ENCODE measurements at places on chromosomes 6 and 20.

GRCh38 chr6:125102891-125103290 is 50.7 kb upstream of the TPD52L1 start:
- no peak overlapping the region for H3K4me3 ChIP-seq
- no peak overlapping the region for H3K27ac ChIP-seq
- no peaks in the 10 kb centered on the region for H3K36me3 ChIP-seq
- no peak for DNase-seq
- H3K27me3 ChIP-seq: no peaks in the 10 kb centered on the region
- H3K4me1 ChIP-seq: peaks cover 4% of the 10 kb centered on the region

DNA sequence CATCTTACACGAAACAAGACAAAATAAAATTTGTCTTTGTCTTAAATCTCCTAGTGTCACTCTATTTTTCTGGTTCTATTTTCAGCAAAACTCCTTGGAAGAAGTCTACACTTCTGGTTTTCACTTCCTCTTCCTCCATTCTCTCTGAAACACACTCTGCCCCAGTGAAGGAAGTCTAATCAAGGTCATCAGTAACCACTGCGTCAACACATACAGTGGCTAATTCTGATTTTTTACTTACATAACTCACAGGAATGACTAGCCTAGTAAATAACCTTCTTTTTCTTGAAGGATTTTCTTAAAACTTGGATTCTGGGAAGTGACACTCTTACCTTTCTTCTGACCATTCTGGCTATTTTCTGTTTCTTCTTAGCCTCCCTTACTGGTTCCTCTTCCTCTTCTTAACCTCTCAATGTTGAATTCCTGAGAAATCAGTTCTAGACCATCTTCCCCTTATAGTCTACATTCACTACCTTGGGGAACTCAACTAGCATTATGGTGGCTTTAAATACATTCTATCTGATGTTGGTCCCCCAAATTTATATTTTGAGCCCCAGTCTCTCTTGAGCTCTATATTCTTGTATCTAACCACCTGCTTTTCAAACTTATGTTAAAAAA is 37.5 kb downstream of the AIG1 start:
- no peak overlapping the region for H3K27ac ChIP-seq
- no peaks in the 10 kb centered on the region for H3K36me3 ChIP-seq
- H3K27me3 ChIP-seq: no peaks in the 10 kb centered on the region
- H3K4me3 ChIP-seq: no peak overlapping the region
- no peak for DNase-seq

DNA sequence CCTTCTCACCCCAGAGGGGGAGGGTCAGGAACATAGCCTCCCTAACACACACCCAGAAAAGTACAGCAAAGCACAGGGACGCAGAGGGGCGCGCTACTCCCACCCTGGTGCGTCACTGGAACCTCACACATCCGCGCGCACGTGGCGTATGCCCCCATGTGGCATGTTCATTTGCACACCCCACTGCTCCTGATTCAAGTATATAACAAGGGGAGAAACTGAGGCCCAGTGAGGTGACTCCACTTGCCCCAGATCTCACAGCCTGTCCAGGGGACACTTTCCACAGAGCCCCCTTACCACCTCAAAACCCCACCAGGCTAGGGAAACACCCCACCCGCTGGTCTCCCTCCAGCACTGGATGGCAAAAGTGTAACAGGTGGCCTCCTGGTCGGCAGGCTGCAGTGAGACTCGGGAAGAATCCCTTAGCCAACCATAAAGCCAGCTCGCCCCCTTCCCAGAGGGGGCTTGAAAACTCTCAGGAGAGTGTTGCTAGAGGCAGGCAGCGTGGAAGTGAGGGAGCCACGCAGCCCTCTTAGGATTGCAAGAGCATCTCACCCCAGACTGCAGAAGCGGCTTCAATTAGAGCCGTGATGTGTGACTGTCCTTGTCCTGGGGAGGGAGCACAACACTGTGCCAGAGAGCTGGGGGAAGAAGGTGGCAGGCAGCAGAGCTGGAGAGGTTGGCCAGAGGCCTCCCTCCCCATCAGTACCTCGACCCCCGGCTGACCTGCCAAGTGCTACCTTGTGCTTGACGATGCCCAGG is at the start of gene GRM4:
GRM4 (minus strand) TSS at position 67 of the 762 bp plus-strand sequence. CDS start 12,591 bp downstream, outside the sequence.
- H3K36me3 ChIP-seq: no peaks in the 10 kb centered on the region
- no peaks in the 10 kb centered on the region for H3K4me1 ChIP-seq
- peaks cover 63% of the 10 kb centered on the region for H3K27me3 ChIP-seq
- peak within 1 kb of the TSS; percentile 56 for H3K4me3 ChIP-seq
- no peak within 1 kb of the TSS for H3K27ac ChIP-seq

DNA sequence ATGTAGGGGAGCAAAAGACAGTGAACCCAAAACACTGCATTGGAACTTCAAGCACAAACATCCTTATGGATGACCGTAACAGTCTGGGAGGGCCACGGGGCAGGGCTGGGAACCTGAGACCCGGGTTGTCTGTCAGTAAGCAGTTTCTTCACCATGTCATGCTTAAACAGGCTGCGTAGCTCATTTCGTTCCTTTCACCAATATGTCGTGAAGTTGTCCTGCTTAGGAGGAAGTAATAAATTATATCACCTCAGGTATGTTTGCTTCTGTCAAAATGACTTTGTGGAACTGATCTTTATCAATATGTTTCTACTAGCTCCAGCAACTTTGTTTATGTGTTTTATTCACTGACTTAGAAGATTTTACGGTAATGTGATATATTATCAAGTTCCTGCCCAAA is 12.4 kb upstream of the MAK start:
- no peaks in the 10 kb centered on the region for H3K36me3 ChIP-seq
- DNase-seq: no peak
- no peak overlapping the region for H3K4me3 ChIP-seq

DNA sequence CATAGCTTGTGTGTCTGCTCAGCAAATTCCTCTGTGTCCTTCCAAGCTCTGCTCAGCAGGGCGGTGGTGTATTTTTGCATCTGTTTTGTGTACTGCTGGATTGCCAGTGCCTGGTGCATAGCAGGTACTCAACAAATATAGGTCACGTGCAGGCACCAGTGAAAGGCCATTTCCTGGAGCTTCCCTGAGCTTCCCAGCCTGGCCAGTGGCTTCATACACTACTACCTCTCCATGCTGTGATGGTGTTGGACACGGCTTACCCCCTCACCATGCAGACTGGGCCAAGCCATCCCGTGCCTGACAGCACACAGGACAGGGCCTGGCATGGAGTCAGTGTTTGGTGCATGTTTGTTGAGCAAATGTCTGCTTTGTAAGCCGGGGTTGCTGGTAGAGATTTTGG is 7.7 kb upstream of the PHACTR3 start:
- H3K27ac ChIP-seq: no peak overlapping the region
- H3K27me3 ChIP-seq: no peaks in the 10 kb centered on the region
- no peaks in the 10 kb centered on the region for H3K36me3 ChIP-seq
- no peak for DNase-seq
- no peak overlapping the region for H3K4me3 ChIP-seq

DNA sequence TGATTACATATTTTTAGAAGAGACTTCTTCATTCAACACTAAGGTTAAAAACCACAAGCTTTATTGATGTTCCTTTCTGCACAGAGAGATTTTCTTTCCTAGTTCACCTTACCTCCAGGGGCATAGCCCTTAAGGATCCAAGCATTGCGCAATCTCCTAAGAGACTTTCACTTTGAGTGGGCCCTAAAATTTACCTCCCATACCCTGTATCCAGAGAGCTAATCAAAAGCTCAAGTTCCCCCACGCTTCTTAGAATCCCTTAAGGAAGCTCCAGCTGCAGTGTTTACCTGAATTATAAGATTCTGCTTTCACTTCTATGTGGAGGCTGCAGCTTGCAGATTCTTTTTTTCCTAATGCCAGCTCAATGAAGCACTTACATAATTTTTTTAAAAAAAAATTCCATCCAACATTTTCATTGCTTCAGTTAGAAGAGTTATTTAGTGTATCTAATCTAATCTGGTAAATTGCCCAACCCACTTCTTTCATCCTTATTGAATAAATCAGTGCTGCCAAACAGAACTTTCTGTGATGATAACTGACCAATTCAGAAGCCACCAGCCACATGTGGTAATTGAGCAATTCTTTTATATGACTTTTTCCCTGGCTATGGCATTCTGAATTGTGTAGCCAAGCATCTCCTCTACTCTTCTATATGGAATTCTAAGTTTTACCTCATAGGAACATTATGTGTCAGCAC is 24.6 kb upstream of the SPTLC3 start:
- no peaks in the 10 kb centered on the region for H3K36me3 ChIP-seq
- no peak overlapping the region for H3K4me3 ChIP-seq

- no peak overlapping the region for H3K4me3 ChIP-seq
- H3K27ac ChIP-seq: no peak overlapping the region
- peak; percentile 31 for DNase-seq
- H3K36me3 ChIP-seq: no peaks in the 10 kb centered on the region
- no peaks in the 10 kb centered on the region for H3K4me1 ChIP-seq
- peaks cover 16% of the 10 kb centered on the region for H3K27me3 ChIP-seq
Measured at GRCh38 chr6:159463119-159463829, 229.8 kb downstream of the SOD2 start.

DNA sequence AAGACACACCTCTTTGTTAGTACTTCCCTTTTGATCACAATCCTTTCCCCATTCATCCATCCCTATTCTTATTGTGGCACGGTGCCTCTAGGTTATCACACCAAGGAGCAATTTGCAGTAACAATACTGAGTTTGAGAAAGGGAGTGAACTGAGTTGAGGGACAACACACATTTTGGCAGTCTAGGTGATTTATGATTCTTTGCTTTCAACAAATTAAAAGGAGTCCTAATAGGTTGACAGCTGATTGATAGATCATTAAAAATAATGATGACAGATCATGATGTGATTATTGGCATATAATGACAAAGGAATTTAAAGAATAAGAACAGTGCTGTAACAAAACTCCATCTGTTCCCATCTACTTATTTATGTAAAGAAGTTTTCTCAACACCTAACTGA is 36.7 kb downstream of the IMPG1 start:
- H3K27ac ChIP-seq: no peak overlapping the region
- H3K27me3 ChIP-seq: no peaks in the 10 kb centered on the region
- H3K4me1 ChIP-seq: no peaks in the 10 kb centered on the region
- no peak overlapping the region for H3K4me3 ChIP-seq
- no peak for DNase-seq

- no peak overlapping the region for H3K4me3 ChIP-seq
- H3K27ac ChIP-seq: no peak overlapping the region
Measured at GRCh38 chr20:17904027-17904426, 64.6 kb downstream of the SNX5 start.

DNA sequence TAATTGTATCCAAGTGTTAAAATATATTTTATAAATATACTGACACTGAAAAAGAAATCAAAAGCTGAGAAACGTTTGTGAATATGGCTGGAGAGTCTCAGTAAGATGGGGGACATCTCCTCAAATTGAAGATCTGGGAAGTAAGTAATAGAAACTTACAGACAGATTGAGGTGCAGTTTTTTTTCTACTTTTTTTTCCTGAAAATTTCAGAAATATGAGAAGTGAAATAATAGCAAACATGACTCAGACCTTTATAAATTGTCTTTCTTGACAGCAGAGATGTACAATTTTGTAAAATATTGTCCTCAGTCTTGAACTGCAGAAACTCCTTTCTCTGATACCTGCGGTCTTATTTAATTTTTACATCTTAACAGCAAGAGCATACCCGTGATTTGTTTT is 347.1 kb downstream of the UTRN start:
- H3K27me3 ChIP-seq: no peaks in the 10 kb centered on the region
- no peak for DNase-seq
- no peaks in the 10 kb centered on the region for H3K4me1 ChIP-seq
- H3K36me3 ChIP-seq: no peaks in the 10 kb centered on the region

GRCh38 chr6:25223490-25223991 is 55.6 kb upstream of the CARMIL1 start:
- peaks cover 29% of the 10 kb centered on the region for H3K4me1 ChIP-seq
- H3K27me3 ChIP-seq: no peaks in the 10 kb centered on the region
- H3K36me3 ChIP-seq: no peaks in the 10 kb centered on the region
- peak overlapping the region; percentile 39 for H3K4me3 ChIP-seq
- peak; percentile 64 for DNase-seq

- no peak overlapping the region for H3K27ac ChIP-seq
- no peak for DNase-seq
- peaks cover under 1% of the 10 kb centered on the region for H3K27me3 ChIP-seq
- H3K4me1 ChIP-seq: no peaks in the 10 kb centered on the region
Measured at GRCh38 chr20:23232679-23233308, 117.8 kb upstream of the NXT1 start.

DNA sequence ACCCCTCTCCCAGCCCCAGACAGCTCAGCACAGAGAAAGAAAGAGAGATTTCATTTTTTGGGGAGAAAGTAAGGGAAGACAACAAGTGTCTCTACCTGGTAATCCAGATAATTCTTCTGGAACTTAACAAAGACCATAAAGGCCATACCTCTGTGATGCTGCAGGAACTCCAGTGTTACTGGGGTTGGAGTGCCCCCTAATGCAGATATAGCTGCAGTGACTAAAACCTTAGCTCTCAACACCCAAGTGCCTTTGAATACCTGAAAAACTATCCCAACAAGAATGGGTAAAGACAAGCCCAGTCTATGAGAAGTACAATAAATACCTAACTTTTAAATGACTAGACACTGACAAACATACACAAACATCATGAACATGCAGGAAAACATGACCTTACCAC is 365.3 kb upstream of the PTCHD4 start:
- H3K4me1 ChIP-seq: no peaks in the 10 kb centered on the region
- DNase-seq: no peak
- H3K4me3 ChIP-seq: no peak overlapping the region
- no peaks in the 10 kb centered on the region for H3K27me3 ChIP-seq
- no peak overlapping the region for H3K27ac ChIP-seq
- H3K36me3 ChIP-seq: no peaks in the 10 kb centered on the region

DNA sequence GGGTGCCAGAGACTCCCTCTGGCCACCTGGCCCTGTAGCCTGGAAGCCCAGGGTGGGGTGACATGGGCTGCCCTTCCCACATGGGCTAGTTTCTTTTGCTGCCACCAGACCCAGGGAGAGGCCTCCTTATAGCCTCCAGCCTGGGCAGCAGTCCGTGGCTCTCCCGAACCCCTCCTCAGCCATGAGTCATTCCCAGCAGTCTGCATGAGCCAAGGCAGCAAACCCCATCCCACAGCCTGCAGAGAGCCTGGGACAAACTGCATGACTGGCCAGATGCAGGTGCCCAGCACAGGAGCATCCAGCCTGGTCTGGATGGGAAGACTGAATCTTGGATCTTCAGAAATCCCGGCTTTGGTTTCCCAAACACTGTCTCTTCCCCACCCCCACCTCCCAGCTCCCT is 75.7 kb downstream of the MRPL14 start:
- H3K4me1 ChIP-seq: peaks cover 99% of the 10 kb centered on the region
- no peaks in the 10 kb centered on the region for H3K36me3 ChIP-seq
- peak overlapping the region; percentile 68 for H3K27ac ChIP-seq
- no peak overlapping the region for H3K4me3 ChIP-seq
- no peaks in the 10 kb centered on the region for H3K27me3 ChIP-seq
